ENCODE measurements at places on chromosomes 6 and 20.

DNA sequence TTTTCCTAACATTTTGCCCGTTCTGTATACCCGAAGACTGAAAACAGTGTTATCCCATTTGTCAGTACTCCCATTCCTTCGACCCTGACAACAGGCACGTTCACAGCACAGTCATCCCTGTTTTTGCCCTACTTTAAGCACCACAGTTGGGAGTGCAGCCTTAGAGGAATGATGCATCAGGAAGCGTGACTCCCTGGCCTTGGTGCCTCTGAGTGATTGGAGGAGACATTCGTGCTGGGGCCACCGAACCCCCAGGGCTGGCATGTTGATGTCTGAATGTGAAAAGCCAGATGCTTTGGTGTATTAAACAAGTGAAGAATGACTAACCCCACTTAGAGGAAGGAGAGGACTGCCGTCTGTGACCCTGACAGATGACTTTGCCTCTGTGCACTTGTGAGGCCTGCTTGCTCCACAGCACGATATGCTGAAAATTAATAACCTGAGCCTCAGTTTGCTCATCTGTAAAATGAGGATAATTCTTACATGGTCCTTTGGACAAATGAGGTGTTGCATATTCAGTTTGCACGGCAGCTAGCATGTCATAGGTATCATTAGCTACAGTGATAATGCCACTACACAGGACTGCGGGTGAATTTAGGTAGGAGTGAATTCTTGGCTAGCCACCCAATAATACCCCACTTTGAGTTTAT, 36.0 kb downstream of the STK35 start:
- no peak for DNase-seq

GRCh38 chr6:43454290-43454695, 1.1 kb downstream of the DLK2 start:
- peak; percentile 12 for DNase-seq

DNA sequence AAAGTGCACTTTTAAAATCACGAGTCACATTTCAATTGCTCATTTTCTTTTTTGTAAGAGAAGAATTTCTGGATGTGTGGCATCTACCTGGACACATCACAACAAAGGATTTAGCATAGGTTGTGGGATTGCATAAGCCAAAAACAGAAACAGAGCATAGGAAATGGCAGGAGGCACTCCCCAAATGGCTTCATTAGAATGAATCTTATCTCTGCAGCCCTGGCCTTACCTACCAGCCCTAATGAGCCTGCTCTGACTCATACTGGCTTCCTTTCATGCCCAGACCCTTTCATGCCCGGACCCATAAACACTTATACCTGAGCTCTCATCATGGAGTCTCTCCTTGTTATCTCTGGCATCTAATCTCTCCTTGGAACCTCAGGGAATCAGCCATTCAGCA, 23.9 kb upstream of the SPTLC3 start:
- DNase-seq, result no peak

DNA sequence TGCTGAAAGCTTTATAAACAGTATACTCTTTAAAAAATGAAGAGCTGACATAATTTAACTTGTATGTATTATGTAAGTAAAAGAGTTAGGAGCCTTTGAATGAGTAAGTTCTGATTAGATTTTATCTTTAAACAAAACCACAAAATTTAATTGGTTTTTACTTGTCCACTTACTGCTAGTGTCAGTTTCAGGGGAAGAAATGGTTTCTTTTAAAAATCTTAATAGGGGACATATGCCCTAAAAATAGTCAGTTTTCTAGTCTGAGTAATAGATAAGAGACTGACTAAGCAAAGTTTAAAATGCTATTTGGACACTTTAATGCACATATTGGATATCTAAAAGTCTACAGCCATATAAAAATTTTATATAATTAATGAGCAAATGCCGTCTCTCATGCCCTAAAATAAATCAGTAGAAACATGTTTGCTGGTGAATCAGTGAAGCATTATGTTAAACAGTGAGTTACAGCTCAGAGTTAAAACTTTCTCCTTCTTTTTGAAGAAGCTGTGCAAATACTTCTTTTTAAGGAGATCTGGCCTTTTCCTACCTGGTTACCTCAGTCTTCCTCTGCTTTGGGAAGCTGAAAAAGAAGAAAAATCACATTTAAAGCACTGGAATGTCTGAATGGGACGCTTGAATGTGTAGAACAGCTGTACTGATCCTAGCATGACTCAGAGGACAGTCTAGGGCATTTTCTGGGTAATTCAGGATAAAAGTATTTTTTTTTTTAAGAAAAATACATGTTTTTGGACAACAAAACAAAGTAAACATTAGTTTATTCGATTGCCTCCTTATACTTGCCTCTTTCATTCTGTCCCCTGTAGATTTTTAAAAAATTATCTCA, 55.3 kb downstream of the CDH26 start:
- DNase-seq, result no peak

DNA sequence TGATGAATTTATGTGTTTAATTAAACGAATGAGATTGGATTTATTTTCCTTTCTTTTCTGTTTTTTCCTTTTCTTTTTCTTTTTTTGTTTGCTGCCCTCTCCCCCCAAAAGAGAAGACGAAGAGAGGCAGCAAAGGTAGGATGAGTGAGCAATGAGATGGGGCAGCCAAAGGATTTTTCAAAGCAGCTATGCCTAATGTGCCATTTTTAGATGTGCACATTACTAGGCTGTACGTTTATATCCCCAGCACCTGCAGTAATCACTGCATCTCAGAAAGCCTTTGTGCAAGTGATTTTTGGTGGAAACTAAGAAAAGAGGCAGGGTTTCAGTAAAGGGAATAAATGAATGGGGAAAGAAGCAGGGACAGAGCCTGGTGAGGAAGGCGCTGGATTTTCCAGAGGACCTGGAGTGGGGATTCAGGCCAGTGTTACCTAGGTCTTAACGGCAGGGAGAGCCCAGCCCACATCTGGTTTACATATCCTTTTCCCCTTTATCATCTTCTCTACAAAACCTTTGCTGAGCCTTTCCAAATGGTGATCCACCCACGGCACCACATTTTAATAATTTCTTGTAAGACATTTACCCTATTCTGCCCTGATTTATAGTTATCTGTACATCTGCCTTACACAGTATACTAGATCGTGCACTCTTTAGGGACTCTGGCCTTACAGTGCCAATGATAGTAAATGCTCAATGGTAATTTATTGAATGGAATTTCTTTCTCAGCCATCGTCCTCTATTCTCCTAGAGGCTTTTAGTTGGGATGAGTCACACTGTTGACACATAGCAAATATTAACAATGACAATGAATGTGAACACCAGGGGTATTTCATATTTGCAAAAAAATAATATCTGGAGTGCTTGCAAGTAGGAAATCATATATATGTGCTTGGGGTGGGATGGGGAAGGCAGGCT, 38.3 kb upstream of the ATXN1 start:
- no peak for DNase-seq

DNA sequence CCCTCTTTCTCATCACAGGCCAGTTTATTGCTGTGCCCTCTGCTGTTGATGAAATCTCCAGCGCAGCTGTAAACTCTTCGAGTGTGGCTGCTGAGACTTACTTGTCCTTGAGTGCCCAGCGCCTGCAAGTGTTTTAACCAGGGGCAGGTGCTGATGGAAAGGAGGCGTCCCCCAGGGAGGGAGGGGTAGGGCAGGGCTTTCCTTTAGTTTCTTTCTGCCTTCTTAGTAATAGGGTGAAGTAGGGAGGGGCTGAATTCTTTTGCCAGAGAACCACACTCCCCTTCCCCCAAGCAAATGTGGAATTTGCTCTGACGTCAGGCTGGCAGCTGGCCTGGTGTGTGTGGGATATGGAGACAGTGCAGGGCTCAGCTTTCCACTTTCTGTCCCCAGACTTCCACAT, 61.2 kb downstream of the IGF2R start:
- no peak for DNase-seq

GRCh38 chr20:39939241-39939865, 749.7 kb downstream of the MAFB start:
- no peak for DNase-seq

GRCh38 chr6:118456982-118457381, 91.1 kb upstream of the PLN start:
- DNase-seq, result no peak

- DNase-seq, result no peak
Observed at GRCh38 chr6:92538275-92538674, 881.1 kb downstream of the EPHA7 start.

DNA sequence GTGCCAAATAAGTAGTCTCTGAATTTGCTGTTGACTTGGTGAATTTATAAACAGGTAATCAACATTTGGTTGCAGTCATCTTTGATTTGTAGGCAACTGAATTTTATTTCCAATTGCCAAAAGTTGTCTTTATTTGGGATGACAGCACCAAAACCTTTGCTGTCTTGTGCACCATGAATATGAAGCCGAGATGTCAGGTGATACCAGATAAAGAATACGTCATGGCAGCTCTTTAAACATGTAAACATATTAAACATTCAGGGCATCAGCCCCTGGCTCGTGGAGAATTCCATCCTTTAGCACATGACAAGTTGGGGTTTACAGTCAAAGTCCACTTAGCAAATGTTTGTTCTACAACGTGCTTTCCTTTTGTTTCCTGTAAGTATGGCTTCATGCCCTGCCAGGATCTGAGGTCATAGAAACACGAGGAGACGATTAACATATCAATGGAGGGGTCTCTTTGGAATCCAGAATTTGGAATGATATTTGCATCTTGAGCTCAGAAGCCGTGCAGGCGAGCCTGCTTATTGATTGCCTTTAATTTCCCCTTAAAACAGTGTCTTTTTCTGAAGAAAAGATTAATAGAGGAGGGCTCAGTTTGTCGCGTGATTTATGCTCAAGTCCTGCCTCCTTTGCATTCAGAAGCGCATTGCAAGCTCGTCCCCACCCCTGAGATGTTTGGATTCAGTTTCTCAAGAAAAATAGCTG, 170.2 kb upstream of the ZNF217 start:
- DNase-seq, result no peak

GRCh38 chr6:88914180-88914579, 49.2 kb downstream of the RNGTT start:
- DNase-seq, result no peak

GRCh38 chr6:57108691-57109090, 18.7 kb downstream of the ZNF451 start:
- DNase-seq, result no peak

DNA sequence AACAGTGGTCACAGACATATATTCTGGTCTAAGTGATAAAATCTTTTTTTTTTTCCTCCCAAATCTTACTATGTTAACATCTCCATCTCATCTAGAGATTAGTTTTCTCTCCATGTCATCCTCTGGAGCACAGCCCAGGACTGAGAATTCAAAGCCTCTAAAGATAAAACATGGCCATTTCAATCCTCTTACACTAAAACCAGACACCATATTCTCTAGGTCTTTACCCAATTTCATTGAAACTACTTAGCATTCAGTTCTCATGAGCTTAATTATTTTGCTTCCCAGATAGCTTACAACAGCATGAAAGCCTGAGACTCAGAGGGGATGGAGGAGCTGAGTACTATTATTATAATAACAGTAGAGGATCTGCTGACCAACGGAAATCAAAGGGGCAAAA, 92.7 kb downstream of the FARS2 start:
- DNase-seq, result no peak

- DNase-seq, result no peak
Observed at GRCh38 chr20:49831022-49831769, 18.6 kb downstream of the SLC9A8 start.

DNA sequence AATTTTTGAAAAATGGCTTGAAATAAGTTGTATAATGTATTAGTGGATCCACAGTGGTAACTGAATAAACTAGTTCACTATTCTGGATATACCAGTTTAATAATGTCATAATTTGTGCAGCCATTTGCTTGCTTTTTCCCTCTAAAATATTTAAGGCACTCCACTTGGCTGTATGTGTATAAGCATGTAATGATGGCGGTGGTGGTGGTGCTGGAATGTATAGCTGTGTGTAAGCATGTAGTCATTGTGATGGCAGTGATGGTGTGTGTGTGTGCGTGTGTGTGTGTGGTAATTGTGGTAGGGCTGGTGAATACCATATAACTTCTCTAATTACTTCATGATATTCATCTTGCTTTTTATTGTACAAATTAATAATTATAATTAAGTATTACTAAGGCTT, 89.2 kb upstream of the HIVEP1 start:
- no peak for DNase-seq

GRCh38 chr6:150251566-150252186, 108.8 kb downstream of the PPP1R14C start:
- DNase-seq, result no peak
